Endothelial cell of umbilical vein (primary cell): ENCODE measurements at places on chromosomes 3 and 15. TPM values are rescaled to one million over a fixed set of nuclear protein-coding genes. Genes with fewer than 3 reads are reported as not detected.

The VPS8 gene
- total RNA-seq: 45.4 and 51.6 TPM in 2 replicates

GRCh38 chr3:122546151-122546550, 17.9 kb downstream of the PARP9 start:
- no peak overlapping the region for H3K27ac ChIP-seq
- H3K27me3 ChIP-seq: no peaks in the 10 kb centered on the region
- H3K4me3 ChIP-seq: no peak overlapping the region
- no peaks in the 10 kb centered on the region for H3K4me1 ChIP-seq
- no peaks in the 10 kb centered on the region for H3K36me3 ChIP-seq

- H3K27ac ChIP-seq: no peak overlapping the region
- no peaks in the 10 kb centered on the region for H3K36me3 ChIP-seq
- no peaks in the 10 kb centered on the region for H3K27me3 ChIP-seq
- no peak overlapping the region for H3K4me3 ChIP-seq
- H3K4me1 ChIP-seq: peaks cover 16% of the 10 kb centered on the region
These were observed 278.7 kb upstream of the KCNMB2 start for GRCh38 chr3:178257491-178257890.

DNA sequence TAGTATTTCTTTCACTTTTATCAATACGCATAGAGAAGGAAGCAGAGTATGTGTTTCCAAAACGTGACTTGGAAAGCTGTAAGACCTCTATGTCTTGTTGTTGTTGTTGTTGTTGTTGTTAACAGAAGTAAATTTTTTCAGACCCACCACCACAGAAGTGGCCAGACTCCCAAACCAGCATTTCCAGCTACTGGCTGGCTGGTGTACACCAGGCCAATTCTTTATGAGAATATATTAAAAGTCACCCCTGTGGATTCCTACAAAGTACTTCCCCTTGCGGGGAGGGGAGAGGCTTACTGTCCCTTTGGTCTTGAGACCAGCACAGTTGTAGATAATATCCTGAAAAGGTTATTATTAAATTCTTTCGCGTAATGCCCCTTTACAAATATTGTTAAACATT, 1.6 kb upstream of the FOXP1 start:
- peak; percentile 55 for DNase-seq
- peak overlapping the region; percentile 60 for H3K27ac ChIP-seq
- H3K27me3 ChIP-seq: no peaks in the 10 kb centered on the region
- no peaks in the 10 kb centered on the region for H3K36me3 ChIP-seq
- H3K4me1 ChIP-seq: peaks cover 28% of the 10 kb centered on the region

DNA sequence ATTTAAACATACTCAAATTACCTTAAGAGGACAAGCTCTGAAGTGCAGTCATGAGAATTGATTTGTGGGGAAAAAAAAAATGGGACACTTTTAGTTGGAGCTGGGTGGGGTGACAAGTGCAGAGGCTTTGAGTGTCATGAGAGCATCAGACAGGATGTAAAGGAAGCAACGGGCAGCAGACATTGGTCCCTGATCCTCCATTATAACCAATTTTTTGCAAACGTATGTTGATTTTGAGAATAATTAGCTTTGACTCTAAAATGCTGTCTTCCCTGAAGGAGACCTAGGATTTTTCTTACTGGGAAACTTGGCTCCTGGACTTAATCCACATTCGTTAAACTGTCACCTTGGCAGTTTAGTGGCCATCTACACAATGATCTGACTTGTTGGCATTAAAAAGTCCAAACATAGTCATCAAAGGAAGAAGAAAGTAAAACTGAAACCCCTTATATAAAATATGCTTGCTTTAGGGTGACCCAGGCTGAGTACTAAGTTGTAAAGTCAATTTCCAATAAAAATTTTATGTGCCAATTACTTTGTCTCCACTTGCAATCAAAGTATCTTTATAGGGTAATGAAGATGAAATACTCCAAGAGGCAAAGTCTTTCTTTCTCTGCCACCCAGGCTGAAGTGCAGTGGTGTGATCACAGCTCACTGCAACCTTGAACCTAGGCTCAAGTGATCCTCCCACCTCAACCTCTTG, 45.6 kb downstream of the BCL2L10 start:
- no peaks in the 10 kb centered on the region for H3K27me3 ChIP-seq
- peaks cover 5% of the 10 kb centered on the region for H3K36me3 ChIP-seq
- H3K4me3 ChIP-seq: no peak overlapping the region

DNA sequence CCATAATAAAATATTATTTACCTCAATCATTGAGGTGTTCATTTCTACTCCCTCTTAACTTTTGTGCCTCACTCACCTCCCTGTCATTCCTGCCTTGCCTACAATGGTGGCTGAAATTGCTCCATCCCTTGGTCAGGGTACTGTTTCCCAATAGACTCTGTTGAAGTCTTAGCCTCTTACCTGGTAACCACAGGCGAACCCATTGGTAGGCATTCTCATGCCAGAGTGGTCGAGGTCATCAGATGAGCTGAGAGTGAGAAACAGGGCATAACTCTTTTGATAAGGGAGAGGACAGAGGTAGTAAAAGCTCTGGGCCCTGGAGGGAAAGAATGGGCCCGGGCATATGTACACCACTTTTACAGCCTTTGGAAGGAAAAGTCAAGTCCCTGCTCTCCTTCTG, 265.6 kb downstream of the ARRDC4 start:
- no peak for DNase-seq
- H3K36me3 ChIP-seq: no peaks in the 10 kb centered on the region
- no peaks in the 10 kb centered on the region for H3K4me1 ChIP-seq
- H3K27ac ChIP-seq: no peak overlapping the region
- H3K27me3 ChIP-seq: no peaks in the 10 kb centered on the region

DNA sequence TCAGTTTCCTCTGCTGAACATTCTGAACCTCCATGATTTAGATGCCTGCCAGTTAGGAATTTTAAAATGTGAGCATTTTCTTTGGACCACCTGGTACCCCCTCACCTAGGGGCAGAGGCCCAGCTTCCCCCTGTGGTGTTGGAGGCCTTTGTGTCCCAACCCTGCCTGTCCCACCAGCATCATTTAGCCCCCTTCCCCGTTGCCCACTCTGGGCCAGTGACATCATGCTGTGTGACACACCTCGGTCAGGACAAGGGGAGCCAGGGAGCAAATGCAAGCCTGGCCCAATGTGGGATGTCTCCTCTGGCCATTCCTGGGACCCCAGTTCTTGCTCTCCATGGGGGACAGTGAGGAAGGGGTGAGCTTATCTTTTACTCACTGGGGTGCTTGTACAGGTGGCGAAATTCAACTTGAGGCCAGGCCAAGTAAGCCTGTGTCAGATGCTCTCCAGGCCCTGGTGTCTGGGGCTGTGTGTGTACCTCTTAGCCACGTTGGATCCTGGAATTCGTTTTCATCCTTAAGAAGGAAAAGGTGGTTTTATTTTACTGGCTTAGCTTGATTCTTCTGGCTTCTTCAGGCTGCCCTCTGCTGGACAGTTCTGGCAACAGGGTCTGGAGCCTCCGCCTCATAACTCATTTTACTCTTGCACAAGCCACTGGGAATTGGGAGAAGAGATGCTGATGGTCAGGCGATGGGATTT, 49.7 kb upstream of the MYZAP start:
- no peak overlapping the region for H3K4me3 ChIP-seq
- peak; percentile 77 for DNase-seq
- peaks cover 6% of the 10 kb centered on the region for H3K4me1 ChIP-seq
- no peaks in the 10 kb centered on the region for H3K36me3 ChIP-seq
- no peaks in the 10 kb centered on the region for H3K27me3 ChIP-seq
